Lower leg skin (tissue), 4 donors: ENCODE measurements at places on chromosomes 13 and 19. TPM values are rescaled to one million over a fixed set of nuclear protein-coding genes. Genes with fewer than 3 reads are reported as not detected.

GRCh38 chr13:45231722-45232121, 30.9 kb upstream of the KCTD4 start:
- DNase-seq = no peak

DNA sequence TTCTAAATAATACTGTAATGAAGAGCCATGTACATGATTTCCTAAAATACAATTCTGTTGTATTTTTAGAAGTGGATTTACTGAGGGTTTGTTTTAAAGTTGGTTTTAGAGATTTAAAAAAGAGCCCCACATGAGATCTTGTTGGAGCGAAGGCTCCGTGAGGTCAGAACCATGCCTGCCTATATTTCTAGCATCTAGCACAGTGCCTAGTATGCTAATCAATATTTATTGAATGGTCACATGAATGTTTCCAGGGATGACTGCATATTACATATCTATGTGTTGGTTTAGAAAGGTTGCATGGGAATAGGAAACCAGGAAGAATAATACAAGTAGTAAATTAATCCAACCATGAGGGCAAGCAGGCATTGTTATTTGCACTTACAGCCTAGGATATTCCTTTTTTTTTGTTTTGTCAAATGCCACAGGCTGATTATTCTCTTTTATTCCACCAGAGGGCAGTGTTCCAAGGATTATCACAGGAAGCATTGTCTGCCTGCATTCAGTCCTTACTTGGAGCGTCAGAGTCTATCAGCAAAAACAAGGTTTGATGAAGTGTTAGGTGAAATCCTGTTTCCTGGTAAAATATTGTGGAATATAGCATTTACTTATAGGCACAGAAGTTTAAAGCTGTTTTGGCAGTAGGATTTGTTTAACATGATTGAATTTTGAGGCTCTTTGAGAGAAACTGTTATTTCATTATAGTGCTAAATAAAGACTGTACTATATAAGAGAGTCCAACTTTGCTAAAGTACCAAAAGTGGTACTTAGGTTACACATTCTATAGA, 46.8 kb downstream of the COG3 start:
- DNase-seq = no peak

MATK gene
- 2.9 TPM for total RNA-seq

DNA sequence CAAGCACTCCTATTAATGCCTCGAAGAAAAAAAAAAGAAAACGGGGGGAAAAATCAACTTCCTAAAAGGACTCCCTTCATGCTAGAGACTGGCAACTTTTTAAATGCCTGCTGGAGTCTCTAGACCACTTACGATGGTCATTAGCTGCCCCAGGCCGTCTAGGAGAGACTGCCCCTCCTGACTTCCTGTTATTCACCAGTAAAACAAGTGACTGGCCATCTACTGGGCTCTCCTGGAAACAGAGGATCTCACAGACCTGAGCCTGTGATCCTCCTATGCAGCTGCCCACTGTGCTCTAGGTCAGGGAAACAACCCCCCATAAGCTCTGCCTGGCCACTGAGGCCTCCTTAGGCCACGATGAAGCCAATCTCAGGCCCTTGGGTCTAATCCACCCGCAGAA, 7.4 kb downstream of the ZNF266 start:
- DNase-seq = no peak

BRME1 gene
- total RNA-seq = 11.8 TPM

DNA sequence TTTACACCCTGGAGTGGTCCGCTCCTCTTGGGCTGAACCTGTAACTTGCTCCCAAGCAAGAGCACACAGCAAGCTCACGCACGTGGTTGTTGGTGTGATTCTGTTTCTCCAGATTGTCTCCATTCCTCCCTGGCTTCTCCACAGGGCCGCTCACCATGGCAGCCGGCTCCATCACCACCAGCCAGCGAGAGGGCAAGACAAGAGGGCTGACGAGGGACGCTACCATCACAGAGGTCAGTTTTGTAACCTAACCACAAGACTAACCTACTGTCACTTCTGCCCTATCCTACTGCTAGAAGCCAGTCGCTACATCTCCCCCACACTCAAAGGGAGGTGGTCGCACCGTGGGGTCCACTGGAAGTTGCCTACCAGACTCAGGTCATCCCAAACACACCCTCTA, 4.6 kb upstream of the GP6 start:
- DNase-seq = no peak

- peak; percentile 89 for DNase-seq
These were observed 1.2 kb downstream of the C5AR1 start for GRCh38 chr19:47310819-47311218.

DNA sequence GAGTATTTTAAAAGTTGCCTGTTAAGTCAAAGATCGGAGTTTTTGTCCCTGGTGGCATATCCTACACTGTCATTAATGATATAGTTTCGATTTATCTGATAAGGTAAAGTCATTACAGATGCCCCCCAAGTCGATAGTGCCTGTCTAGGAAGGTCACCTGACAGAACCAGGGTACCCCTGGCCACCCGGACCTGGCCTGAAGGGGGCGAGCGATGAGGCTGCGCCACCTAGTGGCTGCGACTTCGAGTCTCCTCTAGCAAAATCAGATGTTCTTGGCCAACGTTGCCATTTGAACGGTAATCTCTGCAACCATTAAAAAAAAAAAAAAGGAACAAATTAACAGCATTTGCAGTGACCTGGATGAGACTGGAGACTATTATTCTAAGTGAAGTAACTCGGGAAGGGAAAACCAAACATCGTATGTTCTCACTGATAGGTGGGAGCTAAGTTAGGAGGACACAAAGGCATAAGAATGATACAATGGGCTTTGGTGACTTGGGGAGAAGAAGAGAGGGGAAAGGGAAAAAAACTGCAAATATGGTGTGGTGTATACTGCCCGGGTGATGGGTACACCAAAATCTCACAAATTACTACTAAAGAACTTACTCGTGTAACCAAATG, 565.1 kb downstream of the LIG4 start:
- no peak for DNase-seq

SELENOV gene
- total RNA-seq = not detected

DNA sequence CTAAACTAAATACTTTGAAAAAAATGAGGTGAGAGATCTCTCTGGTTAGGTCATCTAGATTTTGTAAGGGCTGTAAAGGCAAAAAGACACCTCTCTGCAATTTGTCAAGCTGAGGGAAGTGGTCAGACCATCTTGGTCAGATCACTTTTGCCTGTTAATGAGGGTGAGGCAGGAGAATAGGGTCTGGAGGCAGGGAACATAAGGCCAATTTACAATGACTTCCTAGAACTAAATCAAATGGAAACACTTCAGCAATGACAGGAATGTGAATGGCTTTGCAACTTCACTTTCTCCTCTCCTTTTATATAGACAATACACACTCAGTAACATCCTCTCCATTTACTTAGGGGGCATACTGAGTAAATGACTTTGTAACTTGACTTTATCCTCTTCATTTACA, 1653.4 kb downstream of the SLITRK5 start:
- no peak for DNase-seq

FBXO17 gene
- 46.5 TPM for total RNA-seq

GRCh38 chr13:99968521-99969452, 2.8 kb downstream of the ZIC5 start:
- DNase-seq = no peak

DNA sequence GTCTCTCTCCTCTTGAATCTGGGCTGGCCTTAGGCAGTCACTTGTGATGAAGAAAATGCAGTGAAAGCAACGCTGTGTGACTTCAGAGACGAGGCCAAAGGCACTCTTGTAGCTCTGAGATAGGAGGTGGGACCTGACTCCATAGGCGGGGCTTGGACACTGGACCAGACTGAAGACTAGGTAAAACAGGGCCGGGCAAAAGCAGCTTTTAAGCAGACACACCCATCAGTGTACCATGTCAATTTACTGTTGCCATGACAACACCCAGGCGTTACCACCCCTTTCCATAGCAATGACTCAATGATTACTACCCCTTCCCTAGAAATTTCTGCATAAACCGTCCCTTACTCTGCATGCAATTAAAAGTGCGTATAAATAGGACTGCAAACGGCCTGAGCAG, 6.6 kb upstream of the EID2 start:
- DNase-seq = no peak

- DNase-seq = no peak
These were observed 131.3 kb downstream of the OXGR1 start for GRCh38 chr13:96862999-96863398.

- peak; percentile 93 for DNase-seq
These were observed 5.5 kb upstream of the ZNF428 start for GRCh38 chr19:43624933-43625332.

DNA sequence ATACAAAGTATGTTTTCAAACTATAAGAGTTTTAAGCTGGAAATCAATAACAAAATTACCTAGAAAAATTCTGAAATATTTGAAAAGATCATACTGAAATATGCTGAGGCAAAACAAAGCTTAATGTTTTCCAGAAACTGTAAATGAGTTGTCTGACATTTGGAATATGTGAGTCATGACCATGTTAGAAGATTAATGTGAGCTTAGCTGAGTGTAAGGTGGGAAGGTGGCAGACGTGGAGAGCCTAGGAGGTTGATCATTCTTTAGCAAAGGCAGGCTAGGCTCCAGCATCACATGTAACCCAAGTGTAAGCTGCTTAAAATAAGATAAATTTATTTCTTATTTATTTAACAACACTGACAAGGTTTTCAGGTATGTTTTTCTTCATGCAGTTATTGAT, 2086.1 kb upstream of the PCDH20 start:
- no peak for DNase-seq

DNA sequence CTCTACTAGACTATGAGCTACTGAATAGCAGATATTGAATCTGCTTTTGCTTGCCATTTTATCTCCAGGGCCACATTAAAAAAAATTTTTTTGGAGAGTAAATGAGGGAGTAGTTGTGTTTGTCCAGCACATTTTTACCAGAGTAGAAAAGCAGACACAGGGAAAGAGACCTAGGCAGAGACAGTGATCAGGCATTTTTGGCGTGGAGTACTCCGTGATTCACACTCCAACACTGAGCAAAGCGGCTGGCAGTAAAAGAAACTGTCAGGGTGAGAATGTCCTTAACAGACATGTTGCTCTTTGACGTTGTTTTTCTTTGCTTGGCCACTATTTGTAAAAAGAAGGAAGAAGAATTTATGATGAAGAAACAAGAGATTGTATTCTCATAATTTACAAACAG, 304.0 kb downstream of the TDRD3 start:
- no peak for DNase-seq

DNA sequence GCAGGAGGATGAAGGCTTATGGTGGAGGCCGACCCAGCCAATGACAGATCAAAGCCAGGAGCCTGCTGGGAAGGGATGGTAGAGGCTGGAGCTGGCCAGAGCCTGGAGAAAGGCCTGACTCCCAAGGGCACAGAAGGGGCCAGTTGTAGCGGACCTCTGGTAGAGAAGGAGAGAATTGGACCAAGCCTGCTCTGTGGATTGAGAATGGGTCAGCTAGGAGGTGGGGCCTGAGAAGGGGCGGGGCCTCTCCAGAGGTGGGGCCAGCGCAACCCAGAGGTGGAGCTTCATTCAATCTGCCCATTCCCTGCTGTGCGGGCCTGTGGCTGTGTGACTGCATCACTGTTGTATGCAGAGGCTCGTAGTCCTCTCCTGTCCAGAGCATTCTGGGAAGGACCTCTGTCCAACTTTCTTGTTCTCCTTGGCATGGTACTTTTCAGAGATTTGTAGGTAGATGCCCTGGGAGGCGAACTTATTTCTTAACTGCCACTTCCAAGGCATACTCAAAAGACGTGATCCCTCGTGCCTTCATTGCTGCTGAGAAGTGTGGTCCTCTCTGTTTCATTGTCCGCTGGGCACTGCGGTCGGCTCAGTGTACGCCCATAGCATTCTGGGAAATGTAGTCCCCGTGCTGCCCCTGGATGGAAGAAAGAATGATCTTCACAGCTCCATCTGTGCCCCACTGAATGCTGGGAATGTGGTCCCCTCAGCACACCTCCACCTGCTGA, 6.7 kb downstream of the GRIN2D start:
- DNase-seq = peak; percentile 92

GRCh38 chr19:43555185-43555770, 20.0 kb downstream of the XRCC1 start:
- no peak for DNase-seq

FXYD3 gene
- 625 TPM for total RNA-seq

DNA sequence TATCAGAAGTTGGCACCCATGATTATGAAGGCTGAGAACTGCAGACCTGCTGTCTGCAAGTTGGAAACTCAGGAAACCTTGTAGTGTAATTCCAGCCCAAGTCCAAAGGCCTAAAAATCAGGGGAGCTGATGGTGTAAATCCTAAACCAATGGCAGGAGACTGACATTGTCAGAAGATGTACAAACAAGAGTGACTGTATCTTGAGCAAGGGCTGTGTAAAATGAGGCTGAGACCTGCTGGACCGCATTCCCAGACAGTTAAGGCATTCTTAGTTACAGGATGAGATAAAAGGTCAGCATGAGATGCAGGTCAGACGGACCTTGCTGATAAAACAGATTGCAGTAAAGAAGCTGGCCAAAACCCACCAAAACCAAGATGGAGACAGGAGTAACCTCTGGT, 147.7 kb downstream of the COG6 start:
- no peak for DNase-seq

DNA sequence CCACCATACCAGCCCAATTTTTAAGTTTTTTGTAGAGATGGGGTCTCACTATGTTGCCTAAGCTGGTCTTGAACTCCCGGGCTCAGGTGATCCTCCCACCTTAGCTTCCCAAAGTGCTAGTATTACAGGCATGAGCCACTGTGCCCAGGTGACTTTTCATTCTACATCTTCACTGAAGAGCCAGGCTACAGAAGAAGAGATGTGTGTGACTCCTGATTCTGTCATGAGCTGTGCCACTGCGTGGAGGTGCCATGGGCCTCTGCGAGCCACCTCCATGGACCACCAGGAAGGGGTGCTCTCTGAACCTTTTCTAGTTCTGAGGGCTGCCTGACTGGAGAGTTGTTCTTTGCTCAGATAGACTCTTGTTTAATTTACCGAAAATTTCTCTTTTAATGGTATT, 56.6 kb upstream of the RANBP3 start:
- DNase-seq = peak; percentile 39

- DNase-seq = no peak
These were observed 1427.0 kb upstream of the MIR17HG start for GRCh38 chr13:89920461-89920860.

TMEM238 gene
- 61.6 TPM for total RNA-seq

GRCh38 chr13:74574964-74575728, 440.9 kb upstream of the KLF12 start:
- DNase-seq = no peak
